ENCODE measurements at places on chromosomes 2 and 18. TPM values are rescaled to one million over a fixed set of nuclear protein-coding genes. Genes with fewer than 3 reads are reported as not detected.

The LYPD6 gene
- 8.2 TPM for total RNA-seq

The NEU4 gene
- not detected for total RNA-seq

The MOCOS gene
- total RNA-seq = 1.6 TPM

The EFHD1 gene
- total RNA-seq = not detected

The PROM2 gene
- 40.7 TPM for total RNA-seq

The TRIB2 gene
- 5.0 TPM for total RNA-seq

The SLC4A3 gene
- total RNA-seq = 17.1 TPM

The NT5C1B gene
- not detected for total RNA-seq

The SCG2 gene
- 0.14 TPM for total RNA-seq

The TMEM247 gene
- total RNA-seq = not detected

The RAB1A gene
- total RNA-seq = 135 TPM

The GDF7 gene
- not detected for total RNA-seq

The LHCGR gene
- not detected for total RNA-seq

The TNFAIP6 gene
- not detected for total RNA-seq

The GALNT5 gene
- total RNA-seq = 10.2 TPM

The FAP gene
- total RNA-seq = 3.0 TPM

The GKN1 gene
- not detected for total RNA-seq

The SIGLEC15 gene
- 0.18 TPM for total RNA-seq

The GREB1 gene
- total RNA-seq = 0.11 TPM

The DCDC2C gene
- total RNA-seq = not detected

The CETN1 gene
- not detected for total RNA-seq

The POMC gene
- 0.39 TPM for total RNA-seq

The ACP1 gene
- total RNA-seq = 89.2 TPM

The FEV gene
- not detected for total RNA-seq

The HRH4 gene
- 0.04 TPM for total RNA-seq

The SERPINB4 gene
- not detected for total RNA-seq

The RHBDD1 gene
- total RNA-seq = 32.8 TPM

The RGPD3 gene
- 0.14 TPM for total RNA-seq

The LBX2 gene
- 0.61 TPM for total RNA-seq

The B4GALT6 gene
- total RNA-seq = 8.3 TPM

The PTGR3 gene
- total RNA-seq = 14.4 TPM

The GAL3ST2 gene
- total RNA-seq = not detected

The GPR75 gene
- 2.2 TPM for total RNA-seq

The HSBP1L1 gene
- 26.1 TPM for total RNA-seq

The PAX3 gene
- total RNA-seq = not detected

The STAT4 gene
- total RNA-seq = 0.71 TPM

The IL36G gene
- 0.32 TPM for total RNA-seq

The GPR45 gene
- not detected for total RNA-seq

The GPR55 gene
- total RNA-seq = not detected

The CNGA3 gene
- not detected for total RNA-seq

The MC4R gene
- not detected for total RNA-seq

The KYNU gene
- 0.39 TPM for total RNA-seq

The CSRNP3 gene
- 1.5 TPM for total RNA-seq

The LGALSL gene
- 21.1 TPM for total RNA-seq

The FBLN7 gene
- total RNA-seq = 0.04 TPM

The ANKRD62 gene
- total RNA-seq = not detected
